Fibroblast of skin of left biceps (primary cell): ENCODE measurements at places on chromosomes 5 and 9.

DNA sequence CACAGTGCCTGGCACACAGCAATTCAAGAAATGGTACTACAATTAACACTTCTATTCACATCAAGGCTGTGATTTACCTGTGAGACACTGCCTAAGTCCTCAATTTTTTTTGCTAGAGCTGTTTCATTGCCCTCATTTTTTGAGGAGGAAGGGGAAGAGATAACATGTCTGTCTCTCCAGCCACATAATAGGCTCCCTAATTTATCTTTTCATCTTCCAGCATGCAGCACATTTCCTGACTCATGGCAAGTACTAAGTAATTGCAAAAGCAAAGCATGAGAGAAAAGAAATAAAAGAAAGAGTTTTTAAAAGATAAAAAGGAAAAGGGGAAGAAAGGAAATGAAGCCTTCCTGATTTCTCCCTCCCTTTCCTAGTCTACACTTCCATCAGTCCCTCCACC is 26.9 kb upstream of the RNF38 start:
- DNase-seq: no peak

GRCh38 chr9:3836011-3836410 is 310.2 kb upstream of the RFX3 start:
- DNase-seq: no peak

DNA sequence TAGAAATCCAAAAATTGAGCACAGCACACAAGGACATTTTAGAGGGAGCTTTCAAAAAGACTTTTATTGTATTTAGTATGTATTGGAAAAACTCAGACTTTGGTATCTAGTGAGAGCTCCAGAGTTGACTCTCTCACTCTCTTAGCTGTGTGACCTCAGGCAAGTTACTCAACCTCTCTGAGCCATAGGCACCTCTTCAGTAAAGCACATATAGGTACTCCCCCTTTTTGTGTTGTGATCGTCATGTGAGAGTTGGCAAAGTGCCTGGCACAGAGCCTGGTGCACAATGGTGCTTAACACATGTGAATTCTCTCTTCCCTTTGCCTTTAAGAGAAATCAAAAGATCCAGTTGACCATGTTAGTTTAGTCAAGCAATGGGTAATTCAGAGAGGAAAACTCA is 186.2 kb downstream of the TMEM38B start:
- DNase-seq: no peak

GRCh38 chr9:124139001-124139400 is 118.7 kb upstream of the NEK6 start:
- DNase-seq: no peak
